NCI-H1694 (cell line): ENCODE measurements at places on chromosomes 6 and 20.

- no peak for DNase-seq
Measured at GRCh38 chr6:13063300-13063918, 264.9 kb downstream of the TBC1D7 start.

DNA sequence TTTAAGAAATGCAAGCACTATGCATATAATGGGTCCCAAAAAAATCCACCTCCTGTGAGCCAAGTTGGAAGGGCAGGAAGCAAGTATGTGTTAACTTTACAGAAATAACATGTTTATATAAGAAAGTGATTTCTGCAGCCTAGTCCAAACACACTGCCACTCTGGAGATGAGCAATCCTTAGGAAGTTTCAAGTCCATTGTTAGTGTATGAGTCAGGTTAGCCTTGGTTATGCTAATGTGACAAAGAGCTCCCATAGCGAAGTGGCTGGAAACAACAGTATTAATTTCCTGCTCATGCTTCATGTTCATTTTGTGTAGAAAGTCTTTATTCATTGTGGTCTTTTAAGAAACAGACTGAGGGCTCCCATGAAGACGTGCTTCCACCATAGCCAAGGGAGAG, 121.4 kb downstream of the TBXT start:
- DNase-seq, result no peak

GRCh38 chr6:54970337-54970736, 123.8 kb downstream of the FAM83B start:
- no peak for DNase-seq

- DNase-seq, result no peak
Measured at GRCh38 chr6:67802771-67803170, 832.3 kb upstream of the ADGRB3 start.

DNA sequence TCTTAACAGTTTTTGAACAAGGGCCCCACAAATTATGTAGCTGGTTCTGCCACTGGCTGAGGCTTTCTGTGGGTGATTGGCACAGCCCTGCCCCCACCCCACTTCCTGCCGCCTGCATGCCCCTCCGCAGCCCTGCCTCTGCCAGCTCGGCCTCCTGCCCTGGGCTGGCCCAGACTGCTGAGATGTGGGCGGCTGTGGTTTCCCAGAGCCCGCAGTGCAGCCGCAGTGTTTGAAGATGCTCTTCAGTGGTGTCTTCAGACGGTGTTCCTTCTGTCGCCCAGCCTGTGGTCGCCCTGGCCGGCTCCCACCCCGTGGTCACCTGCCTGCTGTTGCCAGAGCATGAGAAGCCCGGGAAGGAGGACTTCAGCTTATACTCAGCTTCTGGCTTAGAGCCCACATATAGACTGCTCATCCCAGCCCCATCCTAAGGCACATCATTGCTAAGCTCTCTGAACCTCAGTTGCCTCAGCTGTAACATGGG, 154.3 kb downstream of the VEGFA start:
- DNase-seq, result no peak

DNA sequence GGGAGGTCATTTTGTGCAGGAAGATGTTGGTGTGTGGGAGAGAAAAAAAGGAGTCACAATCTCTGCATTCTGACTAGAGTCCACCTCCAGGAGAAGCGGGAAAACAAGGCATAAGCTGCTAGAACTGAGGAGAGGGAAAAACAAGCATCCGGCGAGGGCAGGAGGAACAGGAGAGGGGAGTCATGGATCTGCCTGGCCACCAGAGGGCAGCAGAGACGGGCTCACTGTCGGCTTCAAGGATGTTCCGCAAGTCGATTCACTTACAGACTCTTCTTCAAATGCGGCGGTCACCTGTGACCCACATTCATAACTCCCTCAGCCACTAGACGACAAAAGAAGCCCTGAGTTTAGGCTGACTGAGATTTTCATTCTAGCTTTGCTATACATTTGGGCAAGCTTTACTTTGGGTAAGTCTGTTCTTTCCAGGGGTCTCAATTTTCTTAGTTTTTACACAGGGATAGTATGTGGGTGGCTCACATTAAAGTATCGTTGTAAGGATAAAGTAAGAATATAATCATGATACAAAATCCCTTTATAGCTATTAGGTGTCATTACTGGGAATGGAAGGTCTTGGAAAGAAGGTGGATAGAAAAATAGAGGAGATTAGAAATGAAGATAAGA, 6.6 kb upstream of the BTNL2 start:
- peak; percentile 43 for DNase-seq

- DNase-seq, result no peak
Measured at GRCh38 chr20:40868551-40869217, 159.9 kb upstream of the TOP1 start.

DNA sequence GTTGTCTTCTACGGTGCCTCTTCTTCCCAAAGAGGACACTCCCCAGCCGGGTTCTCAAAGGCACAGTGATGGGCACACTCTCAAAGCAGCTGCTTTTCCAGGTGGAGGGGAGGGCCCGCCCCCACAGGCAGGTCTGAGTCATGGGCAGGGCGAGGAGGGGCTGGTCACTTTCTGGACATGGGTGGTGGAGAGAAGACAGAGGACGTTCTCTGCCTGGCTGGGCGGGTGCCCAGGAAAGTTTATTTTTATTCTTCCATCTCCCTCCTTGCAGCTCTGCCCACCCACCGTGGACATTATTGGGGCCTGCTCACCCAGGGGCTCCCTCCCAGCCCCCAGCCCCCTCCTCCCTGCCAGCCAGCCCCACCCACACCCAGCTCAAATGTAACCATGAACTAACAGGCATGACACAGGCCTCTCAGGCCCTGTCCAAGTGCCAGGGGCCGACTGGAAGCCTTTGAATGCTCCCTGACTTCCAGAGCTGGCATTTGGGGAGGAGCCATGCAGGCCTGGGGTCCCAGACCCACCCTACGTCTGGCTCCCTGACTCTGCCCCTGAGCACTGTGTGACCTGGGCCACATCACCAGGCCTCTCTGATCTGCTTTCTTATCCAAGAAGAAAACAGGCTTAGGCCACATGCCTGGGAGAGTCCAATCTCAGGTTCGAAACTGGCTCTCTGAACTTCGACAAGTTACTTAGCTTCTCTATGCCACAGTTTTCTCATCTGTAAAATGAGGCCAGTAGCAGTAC, 8.0 kb downstream of the TGM2 start:
- DNase-seq, result no peak

DNA sequence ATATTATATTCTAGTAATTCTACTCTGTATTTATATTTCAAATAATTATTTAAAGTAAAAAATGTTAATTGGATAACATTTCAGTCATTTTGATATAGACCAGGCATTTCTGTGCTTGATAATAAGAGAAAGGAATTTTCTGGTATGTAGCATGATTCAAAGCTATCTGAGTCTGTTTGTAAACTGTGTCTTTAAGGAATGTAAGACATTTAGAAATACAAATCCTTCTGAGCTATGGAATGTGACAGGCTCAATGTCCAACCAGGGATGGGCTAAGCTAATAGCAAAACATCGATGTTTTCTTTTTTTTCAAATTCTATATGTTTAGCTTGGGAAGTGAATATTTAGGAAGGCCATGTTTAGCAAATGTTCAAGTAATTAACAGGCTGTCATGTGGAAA, 41.5 kb upstream of the FAM83B start:
- DNase-seq, result no peak

DNA sequence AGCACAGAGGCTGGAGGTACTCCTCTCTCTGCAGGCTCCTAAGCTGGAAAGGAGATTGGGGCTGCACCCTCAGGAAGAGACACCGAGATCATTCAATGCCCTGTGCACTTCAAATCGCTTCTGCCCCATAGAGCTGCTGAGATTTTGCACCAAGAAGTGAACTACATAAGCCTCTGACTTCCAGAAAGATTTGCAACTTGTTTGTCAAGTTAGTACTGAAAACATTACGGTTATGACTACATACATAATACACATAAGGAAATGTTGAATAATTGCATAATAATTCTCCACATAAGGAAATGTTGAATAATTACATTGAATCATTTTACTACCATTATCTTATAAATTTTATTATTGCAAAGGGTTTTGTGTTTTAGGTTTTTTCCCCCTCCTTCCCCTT, 120.3 kb upstream of the SASH1 start:
- DNase-seq, result no peak

DNA sequence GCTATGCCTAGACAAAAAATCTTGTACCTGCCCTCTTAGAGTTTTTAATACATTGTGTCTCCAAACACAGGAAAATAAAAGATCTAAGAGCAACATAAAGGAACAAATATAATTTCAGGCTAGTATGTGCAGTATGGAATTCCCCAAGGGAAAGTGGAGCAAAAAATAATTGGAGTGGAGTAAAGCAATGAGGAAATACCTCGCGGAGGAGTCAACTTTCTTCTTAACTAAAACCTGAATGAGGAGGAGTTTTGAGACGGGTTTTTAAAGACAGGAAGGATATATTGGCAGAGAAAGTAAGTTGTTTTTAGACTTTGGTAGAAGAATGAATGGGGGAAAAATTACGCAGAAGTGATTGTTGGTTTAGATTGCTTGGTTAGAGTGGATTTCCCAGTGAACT, 14.0 kb downstream of the HIVEP1 start:
- DNase-seq, result no peak

DNA sequence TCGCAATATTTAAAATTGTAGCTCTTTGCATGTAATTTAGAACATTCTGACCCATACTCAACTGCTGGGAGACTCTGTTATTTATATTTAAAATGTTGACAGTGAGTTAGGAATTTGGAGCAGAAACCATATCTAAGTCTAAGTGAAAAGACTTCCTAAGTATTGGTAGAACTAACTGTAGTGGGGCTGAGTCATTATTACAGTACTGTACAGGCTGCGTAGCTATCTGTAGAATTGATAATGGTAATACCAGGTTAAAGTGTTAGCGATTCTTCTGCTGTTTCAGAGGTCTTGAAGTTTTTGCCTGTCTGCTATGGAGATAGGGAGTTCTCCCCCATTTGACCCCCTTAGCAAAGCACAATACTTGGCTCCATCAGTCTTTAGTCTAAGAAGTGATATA, 3.6 kb downstream of the TOP1 start:
- no peak for DNase-seq

DNA sequence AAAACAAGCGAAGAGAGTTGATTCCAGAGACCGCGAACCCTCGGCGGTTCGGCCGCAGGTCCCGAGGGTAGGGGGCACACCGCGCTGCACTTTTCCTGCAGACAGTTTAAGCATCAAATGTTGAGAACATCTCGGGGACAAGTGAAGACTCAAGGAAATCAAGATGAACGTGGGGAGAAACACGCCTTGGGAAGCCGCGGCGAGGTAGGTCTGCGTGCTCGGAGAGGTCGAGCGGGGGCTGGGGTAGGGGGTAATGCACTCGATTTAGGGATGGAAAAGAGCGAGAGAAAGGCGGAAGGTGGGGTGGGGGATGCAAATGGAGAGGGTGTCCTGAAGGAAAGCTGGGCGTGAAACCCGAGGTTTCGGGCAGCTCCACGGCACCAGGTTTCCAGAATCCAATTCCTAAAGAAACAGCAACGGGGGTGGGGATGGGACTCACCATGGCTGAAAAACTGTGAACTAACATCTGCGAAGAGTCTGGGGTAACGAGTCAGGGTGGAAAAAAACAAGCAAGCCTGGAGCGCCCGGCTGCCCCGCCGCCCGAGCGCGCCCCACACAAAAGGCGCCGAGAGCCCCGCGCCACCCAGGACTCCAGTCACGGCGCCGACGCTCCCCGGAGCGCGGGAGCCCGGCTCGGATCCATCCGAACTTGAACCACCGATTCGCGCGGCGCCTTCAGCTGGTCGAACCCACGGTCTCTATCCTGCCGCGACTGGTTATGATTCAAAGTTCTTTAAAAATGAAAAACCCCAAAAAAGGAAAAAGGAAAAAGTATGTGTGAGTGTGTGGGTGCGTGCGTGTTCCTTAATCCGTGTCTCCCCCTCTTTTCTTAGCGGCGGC, 3.5 kb downstream of the TFAP2A start:
- no peak for DNase-seq

GRCh38 chr6:79687759-79688158, 56.6 kb downstream of the SH3BGRL2 start:
- DNase-seq, result no peak

DNA sequence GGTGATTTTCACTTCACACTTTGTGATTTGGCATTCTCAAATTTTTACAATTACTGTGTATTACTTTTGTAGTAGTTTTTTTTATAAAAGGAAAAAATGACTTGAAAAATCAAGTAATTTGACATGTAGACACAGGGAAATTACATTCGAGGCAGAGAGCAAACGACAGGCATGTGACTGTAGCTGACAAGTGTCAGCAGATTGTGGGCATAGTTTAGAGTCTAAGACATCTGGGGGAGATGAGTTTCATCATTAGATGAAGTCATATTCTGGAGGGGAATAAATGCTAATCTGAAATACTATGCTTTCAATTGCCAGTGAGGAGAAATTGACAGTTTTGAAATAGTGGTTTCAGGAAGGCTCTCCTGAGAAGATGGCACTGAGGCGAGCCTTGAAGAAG, 126.0 kb downstream of the MTHFD1L start:
- DNase-seq, result no peak

- DNase-seq, result no peak
Measured at GRCh38 chr6:161198176-161198575, 75.7 kb downstream of the AGPAT4 start.

DNA sequence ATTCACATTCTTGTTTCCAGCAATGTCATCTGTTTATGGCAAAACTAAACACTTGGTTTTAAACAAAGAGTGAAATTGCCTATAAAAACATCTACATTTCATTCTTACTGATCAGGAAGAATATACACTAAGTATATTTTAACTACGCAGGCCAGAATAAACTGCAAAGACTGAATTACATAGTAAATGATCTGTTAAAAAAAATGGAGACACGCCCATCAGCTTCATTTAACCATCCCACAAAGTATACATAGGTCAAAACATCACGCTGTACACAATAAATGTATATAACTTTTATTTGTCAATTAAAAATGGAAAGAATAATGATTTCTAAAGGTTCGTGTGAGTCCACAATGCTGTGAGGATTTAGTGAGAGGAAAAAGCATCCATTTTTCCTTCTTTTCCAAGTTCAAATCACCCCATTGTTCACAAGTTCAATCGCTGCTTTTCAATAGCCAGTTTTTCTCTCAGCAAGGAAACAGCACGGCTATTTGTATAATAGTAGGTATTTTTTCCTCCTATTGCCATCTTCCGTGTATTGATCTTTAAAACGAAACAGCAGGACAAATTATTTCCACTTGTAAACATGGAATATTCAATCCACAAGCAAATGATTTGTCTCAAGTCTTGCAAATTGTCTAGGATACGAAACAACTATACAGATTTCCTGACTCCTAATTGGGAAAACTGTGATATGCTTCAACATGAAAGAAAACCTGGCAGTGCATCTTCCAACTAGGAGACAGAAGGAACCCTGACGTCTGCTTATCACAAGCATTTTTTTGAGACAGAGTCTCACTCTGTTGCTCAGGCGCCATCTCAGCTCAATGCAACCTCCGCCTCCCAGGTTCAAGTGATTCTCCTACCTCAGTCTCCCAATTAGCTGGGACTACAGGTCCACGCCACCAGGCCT, 10.6 kb downstream of the SFT2D1 start:
- no peak for DNase-seq

GRCh38 chr20:62298577-62299249, 4.1 kb upstream of the ADRM1 start:
- DNase-seq, result no peak

- no peak for DNase-seq
Measured at GRCh38 chr20:30815577-30816181, 441.8 kb upstream of the DEFB115 start.
